Hair follicle dermal papilla cell (primary cell): ENCODE measurements at places on chromosomes 11 and 22. TPM values are rescaled to one million over a fixed set of nuclear protein-coding genes. Genes with fewer than 3 reads are reported as not detected.

PATE4 gene
- total RNA-seq = not detected in 2 replicates

CCDC157 gene
- 2.3 and 4.1 TPM in 2 replicates for total RNA-seq

PLEKHA7 gene
- total RNA-seq = 0.32 and 0.61 TPM in 2 replicates

PKDREJ gene
- under 0.01 TPM in 1 of 2 replicates, not detected in the other for total RNA-seq

IL18 gene
- 0.16 TPM in 1 of 2 replicates, not detected in the other for total RNA-seq

MN1 gene
- total RNA-seq = 6.2 and 12.5 TPM in 2 replicates

TOMT gene
- not detected in 2 replicates for total RNA-seq

PLA2G3 gene
- not detected in 2 replicates for total RNA-seq

TRIM77 gene
- total RNA-seq = not detected in 2 replicates

MUC5AC gene
- total RNA-seq = not detected in 2 replicates

APOL6 gene
- total RNA-seq = 53.9 and 73.2 TPM in 2 replicates

APOBEC3C gene
- 15.1 and 20.4 TPM in 2 replicates for total RNA-seq

TP53I11 gene
- total RNA-seq = 93.3 and 113 TPM in 2 replicates
